ENCODE measurements at places on chromosomes 16 and 17.
A peak's percentile ranks its signal among the peaks of the same experiment; 100 is the strongest.

DNA sequence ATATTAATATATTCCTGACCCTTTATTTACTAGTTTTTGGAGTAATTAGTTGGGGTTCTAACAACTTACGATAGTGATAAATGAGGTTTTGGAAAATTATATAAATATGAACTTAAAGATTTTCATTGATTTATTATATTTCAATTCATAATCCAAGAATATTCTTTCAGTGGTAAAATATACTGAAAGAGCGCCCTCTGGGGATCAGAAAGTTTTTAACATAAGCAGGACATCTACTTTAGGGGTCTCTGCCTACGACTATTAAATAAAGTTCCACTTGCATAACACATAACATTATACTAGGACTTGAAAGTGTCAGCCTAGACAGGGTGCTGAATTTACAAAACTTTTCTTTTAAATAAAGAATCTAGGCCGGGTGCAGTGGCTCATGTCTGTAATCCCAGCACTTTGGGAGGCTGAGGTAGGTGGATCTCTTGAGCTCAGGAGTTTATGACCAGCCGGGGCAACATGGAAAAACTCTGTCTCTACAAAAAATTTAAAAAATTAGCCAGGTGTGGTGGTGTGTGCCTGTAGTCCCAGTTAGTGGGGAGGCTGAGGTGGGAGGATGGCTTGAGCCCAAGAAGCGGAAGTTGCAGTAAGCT is 15.6 kb downstream of the RFWD3 start:
- DNase-seq: no peak

GRCh38 chr16:87075319-87075860 is 241.8 kb downstream of the C16orf95 start:
- DNase-seq: no peak

DNA sequence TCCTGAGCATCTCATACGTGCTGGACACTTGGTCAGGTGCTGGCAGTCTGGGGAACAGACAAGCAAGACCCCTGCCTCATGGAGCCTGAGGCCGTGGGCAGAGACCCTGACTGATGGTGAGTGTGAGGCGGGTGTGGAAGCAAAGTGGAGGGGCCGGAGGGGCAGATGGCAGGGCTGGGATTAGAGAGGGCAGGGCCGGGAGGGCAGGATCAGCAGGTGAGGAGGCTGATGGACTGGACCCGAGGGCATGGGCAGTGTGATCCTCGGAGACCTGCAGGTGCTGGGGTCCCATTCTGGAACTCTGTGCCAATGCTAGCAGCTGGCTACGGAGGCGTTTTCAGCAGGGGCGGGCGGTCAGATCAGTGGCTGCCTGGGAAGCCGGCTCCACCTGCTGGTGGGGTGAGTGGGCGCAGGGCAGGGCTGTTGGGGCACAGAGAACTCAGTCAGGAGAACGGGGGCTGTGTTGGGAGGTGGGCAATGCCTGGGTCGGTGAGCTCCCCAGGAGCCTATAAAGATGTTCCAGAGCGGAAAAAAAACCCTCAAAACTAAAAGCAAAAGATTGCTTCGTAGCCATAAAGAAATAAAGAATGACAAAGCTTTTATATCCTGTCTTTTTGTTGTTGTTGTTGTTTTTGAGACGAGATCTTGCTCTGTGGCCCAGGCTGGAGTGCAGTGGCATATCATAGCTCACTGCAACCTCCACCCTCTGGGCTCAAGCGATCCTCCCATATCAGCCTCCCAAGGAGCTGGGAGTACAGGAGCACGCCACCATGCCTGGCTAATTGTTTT is 8.9 kb upstream of the C16orf74 start:
- DNase-seq: no peak

- no peak for DNase-seq
These were observed 16.0 kb upstream of the PABPN1L start for GRCh38 chr16:88882358-88883030.

DNA sequence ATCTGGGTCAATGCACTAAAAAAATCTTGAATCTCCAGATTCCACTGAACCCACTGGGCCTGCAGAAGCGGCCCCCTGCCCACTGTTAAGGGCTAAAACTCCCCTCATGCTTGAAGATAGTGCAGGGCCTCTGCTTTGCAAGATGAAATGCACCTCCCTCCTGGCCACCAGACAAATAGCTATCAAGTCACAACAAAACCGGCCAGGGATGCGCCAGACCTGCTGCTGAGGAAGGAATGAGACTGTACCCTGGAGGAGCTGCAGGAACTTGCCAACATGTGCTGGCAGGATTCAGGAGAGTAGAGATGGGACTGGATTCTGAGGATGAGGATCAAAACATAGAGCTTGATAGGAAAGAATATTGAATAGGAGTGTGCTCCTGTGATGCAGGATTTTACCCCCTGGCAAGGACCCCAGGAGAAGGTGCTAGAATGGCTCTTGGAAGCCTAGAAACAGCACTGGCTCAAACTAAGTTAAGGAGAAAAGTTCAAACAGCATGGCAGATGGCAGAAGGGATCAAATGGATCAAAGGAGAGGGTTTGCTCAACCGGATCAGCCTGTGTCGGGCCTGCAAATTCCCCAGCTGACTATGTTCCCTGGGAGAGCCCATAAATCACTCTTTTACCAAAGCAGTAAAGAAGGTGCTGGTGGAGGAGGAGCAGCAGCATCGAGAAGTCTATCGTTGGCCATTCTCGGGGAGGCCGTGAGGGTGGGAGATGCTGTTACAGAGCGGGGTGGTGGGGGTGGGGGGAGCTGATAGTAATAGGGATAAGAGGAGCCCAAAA is 27.2 kb upstream of the XYLT2 start:
- DNase-seq: no peak

DNA sequence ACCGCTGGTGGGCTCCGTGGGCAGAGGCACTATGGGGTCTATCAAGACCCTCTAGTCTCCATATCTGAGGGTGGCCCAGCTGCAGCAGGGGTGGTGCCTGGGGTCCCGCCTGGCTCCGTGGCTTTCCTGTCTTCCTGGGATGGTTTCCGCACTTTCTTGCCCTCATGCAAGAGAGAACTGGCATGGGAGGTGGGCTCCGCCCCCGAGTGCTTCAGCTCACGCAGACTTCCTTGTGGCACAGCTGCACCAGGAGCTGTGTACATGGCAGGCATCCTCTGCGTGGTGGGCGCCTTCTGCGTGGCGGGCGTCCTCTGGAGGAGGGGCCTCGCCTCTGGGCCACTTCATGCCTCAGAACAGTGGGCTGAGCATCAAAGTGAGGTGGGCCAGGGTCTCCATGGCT is 73.1 kb downstream of the LMF1 start:
- no peak for DNase-seq

GRCh38 chr17:12613566-12613965 is 52.1 kb upstream of the MYOCD start:
- DNase-seq: no peak

DNA sequence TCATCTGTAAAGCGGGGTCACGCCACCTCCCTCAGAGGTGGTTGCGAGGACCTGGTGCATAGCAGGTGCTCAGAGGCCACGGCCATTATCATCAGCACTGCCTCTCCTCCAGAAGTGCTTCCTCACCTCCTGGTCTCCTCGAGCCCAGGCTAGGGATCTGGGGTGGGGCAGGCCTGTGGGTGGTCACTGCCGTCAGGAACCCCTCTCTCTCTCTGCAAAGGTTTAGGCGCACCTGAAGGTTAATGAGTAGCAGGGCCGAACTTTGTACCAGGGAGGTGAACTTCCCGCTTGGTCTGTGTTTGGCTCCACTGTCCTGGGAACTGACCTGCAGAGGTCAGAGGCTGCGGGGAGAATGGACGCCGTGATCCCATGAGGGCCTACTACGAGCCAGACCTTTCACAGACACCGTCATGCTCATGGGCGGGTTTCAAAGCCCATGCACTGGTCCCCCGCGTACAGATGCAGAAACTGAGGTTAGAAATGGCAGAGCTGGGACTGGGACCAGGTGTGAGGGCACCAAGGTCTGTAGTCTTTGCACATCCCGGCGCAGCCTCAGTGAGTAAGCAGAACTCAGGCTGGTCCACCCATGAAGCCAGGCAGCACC is 13.8 kb downstream of the JUP start:
- DNase-seq: no peak

DNA sequence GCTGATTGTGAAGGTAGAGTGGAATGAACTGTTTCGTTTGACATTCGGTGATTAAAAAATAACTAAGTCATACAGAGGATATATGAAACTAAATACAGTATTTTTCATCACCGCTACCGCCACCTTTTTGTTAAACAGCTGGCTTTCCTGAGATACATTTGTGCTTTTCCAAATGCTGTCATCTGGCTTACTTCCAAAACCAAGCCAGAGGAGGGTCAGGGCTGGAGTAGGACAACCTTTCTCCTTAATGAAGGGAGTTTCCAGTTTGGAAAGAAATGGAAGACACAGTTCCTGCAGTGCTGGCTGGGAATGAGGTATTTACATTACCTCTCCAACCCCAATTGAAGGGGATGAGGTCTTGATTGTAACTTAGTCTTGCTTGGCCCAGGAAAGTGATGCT is 3.2 kb downstream of the TNRC6C start:
- no peak for DNase-seq

DNA sequence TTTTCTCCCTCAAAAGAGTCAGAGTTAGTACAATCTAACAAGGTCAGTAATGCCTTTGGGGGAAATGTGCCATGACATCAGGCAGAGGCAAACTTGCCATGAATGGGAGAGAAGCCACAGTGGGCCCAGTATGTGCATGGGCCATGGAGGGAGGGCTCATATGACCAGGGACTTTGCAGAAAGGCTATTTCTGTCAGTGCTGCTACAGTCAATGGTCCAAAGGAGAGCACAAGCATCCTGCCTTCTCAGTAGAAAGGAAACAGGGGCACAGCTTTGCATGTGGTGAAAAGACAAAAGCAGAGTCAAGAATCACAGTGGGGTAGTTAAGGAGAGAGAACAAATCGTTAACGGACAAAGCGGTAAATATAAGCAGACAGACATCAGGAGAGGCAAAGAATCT is 11.2 kb upstream of the CORO6 start:
- no peak for DNase-seq

GRCh38 chr17:28744104-28744971 is 527 bp downstream of the TRAF4 start:
- peak; percentile 16 for DNase-seq

- no peak for DNase-seq
These were observed 27.3 kb downstream of the KDM8 start for GRCh38 chr16:27230562-27231001.

Measured in NCI-H1092 (cell line).